ENCODE measurements at places on chromosomes 6 and 20. TPM values are rescaled to one million over a fixed set of nuclear protein-coding genes. Genes with fewer than 3 reads are reported as not detected.

LTV1 gene
- total RNA-seq: 8.4 TPM

C20orf204 gene
- 0.35 TPM for total RNA-seq

SIRPD gene
- not detected for total RNA-seq

CDH26 gene
- total RNA-seq: 0.43 TPM

NKAPL gene
- total RNA-seq: 5.1 TPM

PRRT1 gene
- 1.1 TPM for total RNA-seq

RIMS4 gene
- total RNA-seq: 1.5 TPM

FAM83B gene
- 19.6 TPM for total RNA-seq

FAM83C gene
- total RNA-seq: not detected

HLA-DOB gene
- not detected for total RNA-seq

CALHM5 gene
- total RNA-seq: 3.4 TPM

CST11 gene
- total RNA-seq: not detected

GINS1 gene
- 0.33 TPM for total RNA-seq

DACT2 gene
- 1.5 TPM for total RNA-seq

SALL4 gene
- total RNA-seq: not detected

ENPP3 gene
- total RNA-seq: not detected

ACTR5 gene
- total RNA-seq: 5.6 TPM

PDYN gene
- total RNA-seq: not detected

AVP gene
- total RNA-seq: not detected

BPI gene
- total RNA-seq: not detected

HRH3 gene
- total RNA-seq: not detected

KIF25 gene
- not detected for total RNA-seq

FABP7 gene
- not detected for total RNA-seq

NOP56 gene
- total RNA-seq: 30.9 TPM

BNIP5 gene
- not detected for total RNA-seq

TINAG gene
- not detected for total RNA-seq

VNN1 gene
- 0.19 TPM for total RNA-seq

MAP7 gene
- total RNA-seq: 1.3 TPM

LRRC73 gene
- 0.90 TPM for total RNA-seq

OR2H1 gene
- not detected for total RNA-seq

OPRL1 gene
- total RNA-seq: 0.75 TPM

OR10C1 gene
- not detected for total RNA-seq

STMND1 gene
- not detected for total RNA-seq

OR12D3 gene
- total RNA-seq: not detected

NKAIN2 gene
- total RNA-seq: 2.3 TPM

ATP6V1G2 gene
- total RNA-seq: 6.0 TPM

IRAK1BP1 gene
- 7.4 TPM for total RNA-seq

SLC22A16 gene
- total RNA-seq: not detected

RAMACL gene
- total RNA-seq: 0.52 TPM

MROH8 gene
- total RNA-seq: 3.8 TPM

VSX1 gene
- not detected for total RNA-seq

KIAA1586 gene
- 4.7 TPM for total RNA-seq

TREML2 gene
- total RNA-seq: not detected

CAPN11 gene
- 0.16 TPM for total RNA-seq

DSE gene
- 31.7 TPM for total RNA-seq

MAK gene
- not detected for total RNA-seq

FOXA2 gene
- not detected for total RNA-seq

TREML1 gene
- total RNA-seq: not detected

PTCHD4 gene
- total RNA-seq: 0.51 TPM

LY86 gene
- 5.2 TPM for total RNA-seq

GPLD1 gene
- total RNA-seq: 0.71 TPM

BAK1 gene
- 6.5 TPM for total RNA-seq
